ENCODE measurements at places on chromosomes 2 and 18. TPM values are rescaled to one million over a fixed set of nuclear protein-coding genes. Genes with fewer than 3 reads are reported as not detected.

C2orf66 gene
- total RNA-seq, result not detected

CRYBA2 gene
- not detected for total RNA-seq

GRCh38 chr2:160381425-160381951 is 112.1 kb downstream of the RBMS1 start:
- DNase-seq, result no peak

- no peak for DNase-seq
Observed at GRCh38 chr18:31487246-31488015, 10.5 kb upstream of the DSG2 start.

DNA sequence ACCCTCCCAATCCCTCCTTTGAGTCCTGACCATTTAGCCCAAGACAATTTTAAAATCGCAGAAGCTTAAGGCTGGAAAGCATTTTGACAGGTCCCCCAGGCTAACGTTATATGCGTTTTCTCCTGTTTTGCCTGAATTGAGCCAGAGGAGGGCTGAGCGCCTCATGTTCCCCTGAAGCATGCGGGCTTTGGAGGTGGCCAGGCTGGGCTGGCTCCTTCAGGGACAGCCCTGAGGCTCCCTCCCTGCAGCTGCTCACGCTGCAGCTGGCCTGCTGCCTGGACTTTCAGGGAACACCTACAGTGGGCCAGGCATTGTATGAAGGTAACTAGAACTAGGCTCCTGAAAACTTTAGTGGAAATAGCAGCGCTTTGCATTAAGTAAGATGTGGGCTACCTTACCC is 179.2 kb downstream of the ACKR3 start:
- no peak for DNase-seq

DNA sequence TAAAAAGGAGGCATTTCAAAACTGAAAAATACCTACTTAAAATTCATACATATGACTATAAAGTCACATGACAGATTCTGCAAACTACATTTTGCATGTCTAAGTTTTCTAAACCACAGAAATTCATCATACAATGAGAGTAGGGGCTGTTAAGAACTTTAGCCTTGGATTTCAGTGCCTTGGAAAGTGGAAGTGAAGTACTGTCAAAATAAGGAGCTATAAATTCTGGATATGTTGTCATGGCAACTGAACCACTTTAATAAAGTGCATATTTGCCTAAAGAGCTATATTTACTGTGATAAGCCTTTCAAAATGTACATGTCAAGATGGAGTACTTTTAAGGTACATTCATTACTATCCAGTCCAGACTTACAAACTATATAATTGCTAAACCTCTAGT is 227.1 kb downstream of the RAB3GAP1 start:
- no peak for DNase-seq

- no peak for DNase-seq
Observed at GRCh38 chr18:59385191-59385590, 26.1 kb upstream of the LMAN1 start.

GRCh38 chr2:143071185-143071876 is 57.9 kb upstream of the ARHGAP15 start:
- no peak for DNase-seq

All from activated CD8-positive, alpha-beta T cell treated with anti-CD3 and anti-CD28 coated beads for 36 hours (primary cell).